ENCODE measurements at places on chromosomes 12 and 14. TPM values are rescaled to one million over a fixed set of nuclear protein-coding genes. Genes with fewer than 3 reads are reported as not detected.
A peak's percentile ranks its signal among the peaks of the same experiment; 100 is the strongest.

DNA sequence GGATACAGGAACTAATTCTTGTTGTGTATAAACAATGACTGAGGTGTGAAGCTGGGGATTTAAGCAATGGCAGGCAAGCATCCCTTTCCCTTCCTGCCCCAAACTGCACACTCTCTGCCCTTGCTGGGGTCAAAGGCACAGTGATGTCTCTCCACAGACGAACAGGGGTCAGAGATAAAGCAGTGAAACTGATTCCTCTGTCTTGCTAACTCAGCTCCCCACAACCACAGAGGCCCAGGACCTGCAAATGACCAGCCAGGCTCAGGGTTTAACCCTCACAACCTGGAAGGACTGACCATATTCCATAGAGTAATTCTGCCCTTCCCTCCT, 67.2 kb downstream of the CCDC88C start:
- no peak for DNase-seq

DNA sequence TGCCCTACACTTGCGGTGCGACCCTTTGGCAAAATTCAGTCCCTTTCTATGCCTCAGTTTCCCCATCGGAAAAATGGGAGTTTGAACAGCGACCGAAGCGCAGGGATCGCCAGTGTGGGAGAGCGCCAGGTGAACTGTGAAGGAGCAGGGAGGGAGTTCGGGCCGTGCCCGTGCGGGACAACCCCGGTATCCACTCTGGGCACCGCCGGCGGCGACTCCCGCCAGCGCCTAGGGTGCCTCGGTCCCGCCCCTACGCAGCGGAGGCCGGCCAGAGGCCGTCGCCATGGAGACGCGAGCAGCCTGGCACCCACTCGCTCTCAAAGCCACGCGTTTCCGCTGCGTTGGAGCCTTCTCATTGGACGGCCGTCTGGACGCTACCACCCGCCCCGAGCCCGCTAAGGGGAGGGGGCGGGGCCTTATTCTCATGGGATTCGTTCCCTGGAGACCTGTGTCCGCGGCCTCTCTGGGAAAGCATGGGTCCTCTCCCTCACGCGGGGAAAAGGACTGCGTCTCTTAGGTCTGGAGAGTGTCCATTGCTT, 729 bp upstream of the MLEC start:
- peak; percentile 98 for DNase-seq

- DNase-seq = peak; percentile 80
These were observed 54.9 kb upstream of the OVCH1 start for GRCh38 chr12:29552324-29552927.

DNA sequence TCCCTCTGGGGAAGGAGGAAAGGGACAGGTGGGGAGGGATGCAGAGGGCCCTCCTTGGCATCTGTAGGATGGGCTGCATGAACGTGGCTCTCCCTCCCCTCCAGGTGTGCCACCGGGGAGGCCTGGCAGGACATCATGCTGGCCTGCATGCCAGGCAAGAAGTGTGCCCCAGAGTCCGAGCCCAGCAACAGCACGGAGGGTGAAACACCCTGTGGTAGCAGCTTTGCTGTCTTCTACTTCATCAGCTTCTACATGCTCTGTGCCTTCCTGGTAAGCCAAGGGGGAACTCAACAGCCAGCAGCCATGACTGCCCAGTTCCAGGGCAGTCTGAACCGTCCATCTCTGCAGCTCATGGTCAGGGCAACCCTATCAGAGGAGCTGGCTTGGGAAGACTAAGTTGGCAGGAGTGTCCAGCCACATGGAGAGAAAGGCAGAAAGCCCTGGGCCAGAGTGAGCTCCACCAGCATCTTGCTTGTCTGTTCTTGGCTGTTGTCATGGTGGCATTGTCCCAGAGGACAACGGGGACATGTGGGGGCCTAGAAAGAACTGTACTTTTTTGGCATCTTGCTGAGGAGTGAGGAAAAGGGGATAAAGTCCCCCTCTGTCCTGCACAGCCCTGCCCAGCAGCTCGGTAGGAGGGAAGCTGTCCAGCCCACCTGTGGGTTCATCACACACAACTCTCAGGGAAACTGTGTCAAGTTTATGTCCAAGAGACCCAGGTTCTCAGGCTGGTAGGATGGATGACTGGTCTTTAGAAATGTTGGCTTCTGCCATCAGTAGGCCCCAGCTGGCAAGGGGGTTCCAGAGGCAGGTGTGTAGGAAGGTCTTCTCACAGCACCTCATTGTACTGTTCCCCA, 129.8 kb upstream of the FKBP4 start:
- peak; percentile 37 for DNase-seq

GRCh38 chr12:103422328-103422727, 73.4 kb downstream of the C12orf42 start:
- no peak for DNase-seq

DNA sequence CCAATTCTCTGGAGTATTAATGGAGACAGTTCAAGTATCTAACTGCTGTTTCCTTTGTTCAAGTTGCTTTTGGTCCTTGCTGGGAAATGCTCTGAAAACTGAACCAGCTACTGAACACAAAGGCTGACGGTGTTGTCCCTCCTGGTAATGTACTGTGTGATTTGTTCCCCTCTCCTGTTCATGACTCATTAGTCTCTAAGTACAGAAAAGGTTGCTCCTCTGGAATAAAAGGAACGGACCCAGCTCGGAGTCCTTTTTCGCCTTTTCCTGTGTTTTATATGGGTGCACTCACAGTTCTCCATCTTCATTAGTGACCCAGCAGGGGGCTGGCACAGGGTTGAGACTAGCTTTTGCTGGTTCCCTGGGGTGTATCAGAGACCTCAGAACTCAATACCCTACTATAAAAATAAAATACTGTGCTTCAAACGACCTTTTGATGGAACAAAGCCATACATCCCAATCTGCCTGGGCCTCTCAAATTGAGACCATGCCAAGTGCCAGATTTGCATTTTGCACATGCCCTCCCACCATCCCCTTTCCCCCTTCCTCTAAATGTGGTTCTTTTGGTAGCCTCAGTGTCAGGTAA, 269.7 kb downstream of the RAD51B start:
- no peak for DNase-seq

DNA sequence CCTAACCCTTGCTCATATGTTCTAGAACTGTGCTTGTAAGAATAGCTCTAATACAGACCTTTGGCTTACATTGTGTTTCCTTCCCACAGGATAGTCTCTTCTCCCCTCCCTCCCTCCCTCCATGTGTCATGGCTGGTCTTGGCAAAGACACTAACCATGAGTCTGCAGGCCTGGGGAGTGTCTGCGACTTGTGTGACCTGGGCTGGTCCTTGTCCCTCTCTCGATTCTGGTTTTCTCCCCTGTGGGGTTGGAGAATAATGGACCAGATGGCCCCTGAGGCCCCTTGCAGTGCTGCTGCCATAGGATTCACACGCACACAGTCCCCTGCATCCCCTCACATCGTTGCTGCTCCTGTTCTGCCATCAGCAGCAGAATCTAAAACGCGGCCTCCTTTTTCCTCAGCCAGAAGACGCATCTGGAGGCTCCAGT, 30.3 kb downstream of the DEGS2 start:
- no peak for DNase-seq

DNA sequence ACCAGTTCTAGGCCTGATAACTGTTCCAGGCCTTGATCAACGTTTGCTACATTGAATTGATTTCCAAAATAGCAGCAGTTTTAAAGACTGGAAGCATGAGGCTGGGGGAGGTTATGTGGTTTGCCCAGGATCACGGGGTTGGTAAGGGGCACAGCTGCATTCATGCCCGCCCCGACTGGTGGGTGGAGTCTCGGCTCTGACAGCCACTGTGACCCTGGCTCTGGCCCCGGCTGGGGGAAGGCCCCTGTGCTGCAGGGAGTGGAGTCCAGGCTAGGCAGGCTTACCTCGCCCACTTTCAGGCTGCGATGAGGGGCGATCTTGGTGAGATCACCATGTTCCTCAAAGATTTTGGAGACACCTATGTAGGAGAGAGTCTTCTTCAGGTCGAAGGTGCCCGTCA, 13.3 kb upstream of the SERPINA9 start:
- DNase-seq = no peak

- no peak for DNase-seq
These were observed 86.3 kb upstream of the NRXN3 start for GRCh38 chr14:78083837-78084236.

DNA sequence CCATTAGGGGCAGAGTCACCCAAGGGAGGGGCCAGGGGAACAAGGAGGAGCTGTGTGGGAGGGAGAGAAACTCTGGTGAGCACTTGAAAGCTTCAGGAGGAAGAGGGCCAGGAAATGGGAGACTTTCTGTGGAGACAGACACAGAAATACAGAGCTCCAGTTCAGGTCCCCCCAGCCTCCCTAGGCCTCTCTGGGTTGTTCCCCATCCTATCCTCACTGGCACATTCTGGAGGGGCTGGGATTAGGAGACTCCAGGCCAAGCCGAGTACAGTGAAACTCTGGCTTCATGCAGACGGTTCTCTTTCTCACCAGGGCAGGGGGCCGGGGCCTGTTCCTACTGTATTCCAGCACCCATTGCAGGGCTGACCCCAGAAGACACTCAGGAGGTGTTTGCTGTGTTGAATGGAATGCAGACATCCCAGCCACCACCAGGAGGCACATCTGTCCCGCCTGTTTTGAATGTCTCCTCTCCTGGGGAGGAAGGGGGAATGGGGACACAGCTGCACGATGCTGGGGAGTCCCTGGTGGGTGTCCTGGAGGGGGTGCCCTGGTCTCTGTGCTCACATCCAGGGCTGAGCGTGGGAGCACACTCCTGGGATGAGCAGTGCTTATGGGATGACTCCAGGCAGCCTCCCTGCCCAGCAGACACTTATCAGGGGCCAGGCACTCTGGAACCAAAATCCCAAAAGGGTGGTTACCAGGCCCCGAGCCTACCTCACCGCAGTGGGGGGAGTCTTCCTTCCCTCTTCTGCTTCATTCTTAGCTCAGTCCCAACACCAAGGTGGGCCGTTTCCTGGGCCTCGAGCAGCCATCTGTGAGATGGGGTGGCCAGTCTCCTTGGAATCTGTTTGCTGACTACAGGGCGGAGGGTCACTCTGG, 5.5 kb upstream of the KRT84 start:
- no peak for DNase-seq

DNA sequence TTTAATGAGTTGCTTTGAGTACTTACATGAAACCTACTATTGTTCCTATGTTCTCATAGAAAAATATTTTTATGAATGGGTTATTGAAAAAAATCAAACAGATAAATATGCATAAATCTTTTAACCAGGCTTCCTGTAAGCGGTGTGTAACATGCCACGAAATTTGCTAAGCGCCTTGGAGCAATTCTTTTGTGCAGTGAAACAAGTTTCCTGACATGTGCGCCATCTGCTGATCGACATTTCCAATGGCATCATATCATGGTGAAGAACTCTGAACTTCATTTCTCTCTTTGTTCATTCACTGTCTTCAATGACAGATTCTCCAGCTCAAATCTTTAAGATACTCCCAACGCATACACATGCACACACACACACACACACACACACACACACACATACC, 145.6 kb upstream of the NAV3 start:
- DNase-seq = peak; percentile 82

- DNase-seq = no peak
These were observed 16.7 kb downstream of the HRK start for GRCh38 chr12:116864371-116865160.

GRCh38 chr12:119019166-119019565, 37.8 kb downstream of the SRRM4 start:
- DNase-seq = no peak

- no peak for DNase-seq
These were observed 3.5 kb downstream of the FOXN4 start for GRCh38 chr12:109305547-109305946.

GRCh38 chr12:19200261-19200660, 70.7 kb downstream of the PLEKHA5 start:
- DNase-seq = no peak

FLRT2 gene
- 205 TPM for total RNA-seq

PLEK2 gene
- total RNA-seq = 0.62 TPM

EGLN3 gene
- total RNA-seq = 10.9 TPM

OS9 gene
- total RNA-seq = 230 TPM

MRPL42 gene
- total RNA-seq = 41.4 TPM

KRT73 gene
- total RNA-seq = not detected

PIK3C2G gene
- not detected for total RNA-seq

CPNE8 gene
- total RNA-seq = 26.6 TPM

IFNG-AS1 gene
- total RNA-seq = 0.27 TPM

Data from sciatic nerve (tissue), 2 donors.